Muscle of leg (tissue), 16 donors: ENCODE measurements at places on chromosomes 12 and 14.

DNA sequence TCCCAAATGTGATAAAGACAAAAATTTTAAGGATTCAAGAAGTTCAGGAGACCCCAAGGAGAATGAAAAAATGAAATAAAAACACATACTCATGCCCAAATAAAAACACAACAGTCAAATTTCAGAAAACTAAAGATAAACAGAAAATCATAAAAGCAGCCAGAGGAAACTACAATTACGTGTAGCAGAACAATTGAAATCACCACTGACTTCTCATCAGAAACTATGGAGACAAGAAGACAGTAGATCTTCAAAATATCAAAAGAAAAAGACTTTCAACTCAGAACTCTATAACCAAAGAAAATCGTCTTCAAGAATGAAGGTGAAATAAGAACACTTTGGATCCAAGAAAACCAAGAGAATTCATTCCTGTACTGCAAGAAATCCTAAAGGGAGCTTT lies 54.9 kb downstream of the DIO3 start:
- no peak for DNase-seq

DNA sequence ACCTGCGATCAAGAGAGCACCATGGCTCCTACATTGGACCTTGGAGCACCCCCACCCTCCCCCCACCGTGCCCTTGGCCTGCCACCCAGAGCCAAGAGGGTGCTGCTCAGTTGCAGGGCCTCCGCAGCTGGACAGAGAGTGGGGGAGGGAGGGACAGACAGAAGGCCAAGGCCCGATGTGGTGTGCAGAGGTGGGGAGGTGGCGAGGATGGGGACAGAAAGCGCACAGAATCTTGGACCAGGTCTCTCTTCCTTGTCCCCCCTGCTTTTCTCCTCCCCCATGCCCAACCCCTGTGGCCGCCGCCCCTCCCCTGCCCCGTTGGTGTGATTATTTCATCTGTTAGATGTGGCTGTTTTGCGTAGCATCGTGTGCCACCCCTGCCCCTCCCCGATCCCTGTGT lies 1.8 kb upstream of the RNU7-1 start:
- no peak for DNase-seq

- no peak for DNase-seq
Observed at GRCh38 chr14:103706551-103707328, 8.5 kb downstream of the XRCC3 start.

DNA sequence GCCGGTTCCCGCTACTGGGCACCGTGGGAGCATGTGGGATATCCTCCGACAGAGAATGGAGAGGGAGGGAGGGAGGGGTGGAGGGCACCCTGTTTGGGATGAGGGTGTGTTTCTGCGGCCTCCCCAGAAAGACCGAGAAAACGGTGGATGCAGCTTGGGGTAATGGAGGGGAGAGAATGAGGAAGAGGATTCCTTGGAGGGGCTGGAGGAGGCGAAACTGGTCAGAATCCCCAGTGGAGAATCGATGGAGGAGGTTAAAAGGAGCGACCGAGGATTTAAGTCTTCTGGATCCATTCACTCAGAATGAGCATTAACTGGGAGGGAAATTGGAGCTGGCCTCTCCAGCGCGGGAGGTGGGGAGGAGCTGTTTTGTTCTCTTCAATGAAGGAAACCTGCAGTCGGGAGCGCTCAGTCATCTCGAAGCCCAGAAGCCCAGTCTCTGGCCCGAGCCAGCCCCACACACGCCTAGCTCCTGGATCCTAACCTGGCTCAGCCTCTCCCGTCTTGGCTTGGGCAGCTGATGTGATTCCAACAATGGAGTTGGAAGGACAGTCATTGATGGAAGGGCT lies 581 bp downstream of the ARG2 start:
- peak; percentile 39 for DNase-seq

- no peak for DNase-seq
Observed at GRCh38 chr12:62627181-62627580, 160.6 kb downstream of the MON2 start.
